ENCODE measurements at places on chromosomes 5 and 9.

- no peak for DNase-seq
Measured at GRCh38 chr5:171619744-171620143, 165.9 kb upstream of the SMIM23 start.

DNA sequence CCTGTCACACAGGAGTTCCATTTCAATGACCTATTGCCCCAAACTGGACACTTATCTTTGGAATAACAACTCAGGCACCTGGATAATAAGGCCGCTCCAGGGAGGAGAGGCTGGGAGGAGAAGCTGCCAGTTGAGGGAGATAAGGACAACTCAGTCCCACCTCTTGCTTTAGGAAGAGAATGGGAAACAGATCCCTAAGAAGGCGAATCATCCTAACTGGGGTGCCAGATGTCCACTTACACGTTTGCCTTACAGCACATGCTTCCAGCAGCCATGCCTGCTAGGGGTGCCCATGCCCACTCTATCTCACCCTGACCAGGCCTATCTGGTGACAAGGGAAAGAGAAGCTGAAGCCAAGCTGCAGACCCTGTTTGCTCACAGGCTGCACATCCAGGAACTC lies 6.5 kb downstream of the HK3 start:
- no peak for DNase-seq

DNA sequence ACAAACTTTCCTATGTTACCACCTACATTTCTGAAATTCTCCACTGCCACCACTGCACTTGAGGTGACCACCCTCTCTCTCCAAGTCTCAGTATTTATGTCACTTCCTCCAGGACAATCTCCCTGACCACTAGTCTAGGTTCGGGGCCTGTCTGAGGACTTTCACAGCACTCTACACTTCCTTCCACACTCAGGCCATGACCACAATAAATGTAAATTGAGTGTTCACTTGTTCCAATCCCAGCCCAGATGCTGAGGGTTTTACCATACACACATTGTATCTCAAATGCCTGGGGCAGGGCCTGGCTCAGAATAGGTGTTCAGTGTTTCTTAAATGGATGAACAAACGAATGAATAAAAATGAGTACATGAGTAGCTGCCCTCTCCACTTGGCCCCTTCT lies 26.9 kb upstream of the CCNG1 start:
- no peak for DNase-seq

- DNase-seq: no peak
Measured at GRCh38 chr9:38278457-38278856, 114.0 kb upstream of the ALDH1B1 start.

DNA sequence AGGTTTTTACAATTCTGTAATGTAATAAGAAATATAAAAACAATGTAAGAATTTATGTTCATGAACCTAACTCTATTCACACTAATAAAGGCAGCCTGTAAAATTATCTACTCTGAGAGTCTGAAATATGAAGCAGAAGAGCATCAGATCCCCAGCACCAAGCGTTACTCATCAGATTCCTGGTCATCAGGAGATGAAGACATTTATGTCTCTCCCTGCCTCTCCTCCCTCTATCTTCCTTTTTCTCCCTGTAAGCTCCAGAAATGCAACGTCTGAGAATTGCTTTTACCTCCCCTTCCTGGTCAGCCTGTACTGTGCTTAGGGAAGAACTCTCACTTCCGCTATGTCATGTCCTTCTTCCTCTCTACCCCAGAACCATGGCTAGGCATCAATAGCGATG lies 114.4 kb upstream of the SLIT3 start:
- no peak for DNase-seq

GRCh38 chr5:44334622-44335021 lies 54.6 kb downstream of the FGF10 start:
- no peak for DNase-seq

GRCh38 chr5:14597080-14597479 lies 15.5 kb downstream of the OTULINL start:
- DNase-seq: no peak

GRCh38 chr5:149323210-149323609 lies 22.1 kb upstream of the GRPEL2 start:
- no peak for DNase-seq

- no peak for DNase-seq
Measured at GRCh38 chr5:111453295-111453694, 59.0 kb downstream of the STARD4 start.

- DNase-seq: no peak
Measured at GRCh38 chr5:37604290-37604689, 225.2 kb downstream of the WDR70 start.

- DNase-seq: no peak
Measured at GRCh38 chr9:110926828-110927487, 111.3 kb downstream of the LPAR1 start.

- no peak for DNase-seq
Measured at GRCh38 chr5:112217843-112218579, 201.1 kb downstream of the EPB41L4A start.

DNA sequence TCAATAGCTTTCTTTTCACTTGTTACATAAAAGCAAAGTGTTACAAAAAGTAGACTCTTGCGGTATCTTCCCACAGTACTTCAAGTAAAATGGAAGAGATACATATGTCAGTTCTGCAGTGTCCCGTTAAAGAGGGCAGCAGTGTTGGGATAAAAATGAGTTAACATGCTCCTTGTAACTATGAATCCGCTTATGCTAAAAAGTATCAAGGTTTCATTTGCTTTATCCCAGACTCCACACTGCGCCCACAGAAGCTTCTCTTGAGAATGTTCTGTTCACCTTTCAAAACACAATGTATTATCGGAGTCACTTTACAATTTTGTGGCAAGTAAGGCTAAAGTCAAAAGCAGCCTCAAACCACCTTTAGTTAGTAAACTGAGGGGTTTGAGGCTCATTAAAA lies 790 bp downstream of the PTAR1 start:
- DNase-seq: no peak

DNA sequence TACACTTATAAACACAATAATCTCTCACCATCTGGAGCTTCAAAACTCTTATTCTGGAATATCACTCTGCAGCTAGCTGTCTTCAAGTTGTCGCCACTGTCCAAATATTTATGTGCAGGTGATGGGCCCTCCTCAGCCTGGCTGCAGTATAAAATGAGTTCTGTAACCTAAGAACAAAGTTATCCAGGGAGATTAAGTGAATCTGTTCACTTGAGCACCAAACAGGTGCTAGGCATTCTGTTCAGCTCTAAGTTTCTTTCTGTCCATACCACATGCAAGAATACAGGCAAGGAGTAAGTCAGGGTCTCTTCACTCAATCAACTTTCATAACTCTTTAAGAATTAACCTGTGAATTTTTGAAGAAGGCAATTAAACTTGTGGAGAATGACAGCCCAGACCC lies 344.1 kb downstream of the PLK2 start:
- DNase-seq: no peak

DNA sequence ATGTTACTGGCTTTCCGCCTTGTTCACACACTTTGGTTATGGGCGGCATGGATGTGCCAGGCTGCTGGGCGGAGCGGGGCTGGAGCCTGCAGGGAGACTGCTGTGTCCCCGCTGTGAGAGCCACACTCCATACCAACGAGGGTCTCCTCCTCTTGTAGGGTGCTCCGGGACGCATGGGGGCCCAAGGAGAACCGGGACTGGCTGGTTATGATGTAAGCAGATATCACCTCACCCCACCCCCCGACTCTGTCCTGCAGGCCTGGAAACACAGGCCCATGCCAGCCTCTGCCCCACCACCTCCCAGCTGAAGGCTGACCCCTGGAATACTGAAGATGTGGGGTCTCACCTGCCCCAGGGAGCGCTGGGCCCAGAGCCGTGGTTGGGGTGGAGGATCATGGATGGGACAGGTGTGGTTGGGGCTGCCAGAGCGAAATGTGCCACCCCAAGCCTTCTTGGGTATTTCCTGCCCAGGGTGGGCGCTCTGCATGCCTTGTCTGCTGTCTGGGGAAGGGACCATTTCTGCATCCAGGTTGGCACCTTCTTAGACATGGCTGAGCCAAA lies 39.3 kb upstream of the ORM1 start:
- DNase-seq: no peak

GRCh38 chr9:136045595-136046553 lies 49.2 kb downstream of the NACC2 start:
- DNase-seq: no peak

DNA sequence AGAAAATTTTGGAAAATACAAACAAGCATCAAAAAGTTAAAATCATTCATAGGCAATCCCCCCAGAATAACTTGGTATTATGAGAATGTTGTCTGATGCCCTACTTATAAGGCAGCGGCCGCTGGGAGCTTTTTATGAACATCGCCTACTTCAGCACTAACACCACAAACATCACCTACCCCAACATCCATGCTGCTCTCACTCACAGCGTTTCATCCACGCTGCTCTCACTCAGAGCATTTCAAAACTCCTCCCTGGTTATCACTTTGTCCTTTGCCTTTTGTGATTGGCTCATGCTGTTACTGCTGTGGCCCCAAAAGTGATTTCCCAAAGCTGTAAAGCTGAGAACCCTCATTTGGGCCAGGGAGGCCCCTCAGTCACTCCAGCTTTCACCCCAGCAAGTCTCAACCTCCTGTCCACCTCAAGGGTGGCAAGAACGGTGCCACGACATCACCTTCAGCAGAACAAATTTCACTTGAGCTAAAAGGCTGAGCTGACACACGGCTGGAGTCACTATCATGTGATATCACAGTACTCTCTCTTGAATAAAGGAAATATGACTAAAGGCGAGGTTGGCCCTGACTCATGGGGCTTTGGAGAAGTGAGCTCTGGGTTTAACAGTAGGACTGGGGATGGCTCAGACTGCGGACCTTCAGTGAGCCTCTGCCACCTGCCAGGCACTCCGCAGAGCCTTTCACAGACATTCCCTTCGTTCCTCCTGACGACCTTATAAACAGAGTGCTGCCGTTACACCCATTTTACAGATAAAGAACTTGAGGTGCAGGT lies 25.2 kb downstream of the SHC3 start:
- DNase-seq: peak; percentile 44

DNA sequence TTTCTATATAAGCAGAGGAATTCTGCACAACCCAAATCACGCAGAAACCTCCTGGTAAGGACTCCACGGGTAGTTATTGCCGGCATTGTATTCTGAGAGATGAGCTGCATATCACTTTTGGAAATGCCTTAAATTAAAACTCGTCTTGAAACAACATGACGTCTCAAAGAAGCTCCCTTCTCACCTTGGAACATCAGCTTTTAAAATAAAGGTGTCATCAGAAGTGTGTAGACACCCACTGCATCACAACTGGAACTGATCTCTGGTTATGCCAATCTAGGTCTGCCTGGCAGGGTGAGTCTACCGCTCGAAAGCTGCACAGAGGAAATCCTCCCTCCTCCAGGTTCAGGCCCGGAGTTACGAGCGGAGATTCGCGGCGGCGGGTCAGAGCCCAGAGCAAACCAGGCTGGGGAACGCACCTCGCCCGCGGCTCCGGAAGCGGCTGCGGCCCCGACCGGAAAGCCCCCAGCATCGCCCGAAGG lies 974 bp upstream of the SLC12A2 start:
- no peak for DNase-seq

DNA sequence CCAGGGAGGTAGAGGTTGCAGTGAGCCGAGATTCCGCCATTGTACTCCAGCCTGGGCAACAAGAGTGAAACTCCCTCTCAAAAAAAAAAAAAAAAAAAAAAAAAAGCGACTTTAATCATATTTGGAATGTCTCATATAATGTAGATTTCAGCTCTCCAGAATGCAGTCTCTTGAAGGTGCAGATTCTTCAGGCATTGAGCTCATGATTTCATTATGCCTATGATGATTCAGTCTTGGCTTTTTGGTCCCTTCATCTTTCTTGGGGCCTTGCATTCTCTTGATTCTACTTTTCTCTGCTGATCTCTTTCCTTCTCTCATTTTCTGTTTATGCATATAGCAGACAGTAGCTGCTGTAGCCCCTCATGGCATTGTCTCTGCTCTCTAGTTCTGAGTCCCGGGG lies 22.9 kb downstream of the KDM4C start:
- DNase-seq: no peak

DNA sequence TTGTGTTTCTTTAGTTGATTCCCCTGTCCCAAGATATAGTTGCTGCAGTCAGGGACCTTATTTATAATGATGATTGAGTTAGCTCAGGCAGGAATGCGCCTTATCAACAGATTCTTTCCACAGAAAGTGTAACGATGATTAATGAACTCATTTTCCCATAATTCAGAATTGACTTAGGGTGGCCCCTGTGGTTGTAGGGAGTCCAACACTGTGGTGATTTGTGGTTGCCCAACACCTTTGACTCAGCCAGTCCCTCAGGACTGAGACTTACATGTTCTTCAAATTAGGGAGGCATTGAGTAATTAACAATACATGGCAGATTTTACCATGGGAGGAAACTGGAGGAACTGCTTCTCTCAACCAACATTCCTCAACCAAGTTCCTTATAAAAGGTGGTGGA lies 221.9 kb downstream of the GABRG2 start:
- no peak for DNase-seq

DNA sequence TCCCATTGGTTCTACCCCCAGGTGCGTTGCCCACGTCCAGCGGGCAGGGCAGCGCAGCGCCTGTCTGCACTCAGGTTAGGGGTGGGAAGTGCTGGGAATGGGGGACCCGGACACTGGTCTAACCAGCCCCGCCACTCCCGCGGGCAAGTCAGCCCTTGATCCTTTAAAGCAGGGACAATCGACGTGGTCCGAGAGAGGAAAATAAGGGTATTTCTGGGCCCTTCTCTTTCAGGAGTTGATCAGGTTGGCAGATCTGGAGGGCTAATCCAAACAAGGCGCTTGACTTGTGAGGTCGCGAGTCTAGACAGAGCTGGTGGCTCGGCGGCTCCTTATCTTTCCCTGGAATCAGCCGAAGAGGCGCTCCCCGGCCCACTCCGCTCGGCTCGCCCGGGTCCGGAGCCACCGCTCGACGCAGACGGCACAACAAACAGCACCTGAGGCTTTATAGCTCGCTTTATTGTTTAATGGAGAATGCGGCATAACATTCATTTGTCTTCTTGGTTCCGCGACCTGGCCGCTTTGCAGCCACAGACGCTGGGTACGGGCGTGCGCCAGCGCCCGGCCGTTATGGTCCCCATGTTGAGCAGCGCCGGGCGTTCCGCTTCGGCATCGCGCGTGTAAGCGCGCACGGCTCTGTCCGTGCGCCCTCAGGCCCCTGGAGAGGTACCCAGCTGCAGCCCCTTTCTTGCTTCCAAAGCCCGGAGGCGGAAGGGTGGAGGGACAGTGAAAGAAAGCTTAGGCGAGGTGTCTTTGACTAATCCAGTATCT lies 15.8 kb downstream of the ISL1 start:
- DNase-seq: no peak

DNA sequence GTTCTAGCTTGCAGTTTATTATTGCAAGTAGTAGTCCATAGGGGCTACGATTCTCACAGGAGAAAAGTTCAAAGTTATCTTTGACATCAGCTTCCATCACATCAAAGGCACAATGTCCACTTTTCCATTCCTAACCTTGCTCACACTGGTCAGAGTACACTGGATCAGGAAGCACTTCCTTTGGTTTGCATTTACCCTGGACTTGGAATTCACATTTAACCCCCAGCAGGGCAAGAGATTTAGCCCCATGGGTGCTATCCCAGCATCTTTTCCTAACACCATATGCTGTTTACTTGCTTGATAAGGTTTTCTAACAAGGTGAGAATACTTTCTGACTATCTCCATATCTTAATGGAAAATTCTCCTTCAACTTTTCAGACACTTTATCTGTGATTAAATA lies 55.6 kb upstream of the ASTN2 start:
- DNase-seq: no peak

GRCh38 chr9:37511016-37512010 lies 25.6 kb downstream of the POLR1E start:
- DNase-seq: no peak

GRCh38 chr9:37927601-37928551 lies 23.9 kb upstream of the SLC25A51 start:
- no peak for DNase-seq
